H1 (cell line): ENCODE measurements at places on chromosomes 2 and 18.

DNA sequence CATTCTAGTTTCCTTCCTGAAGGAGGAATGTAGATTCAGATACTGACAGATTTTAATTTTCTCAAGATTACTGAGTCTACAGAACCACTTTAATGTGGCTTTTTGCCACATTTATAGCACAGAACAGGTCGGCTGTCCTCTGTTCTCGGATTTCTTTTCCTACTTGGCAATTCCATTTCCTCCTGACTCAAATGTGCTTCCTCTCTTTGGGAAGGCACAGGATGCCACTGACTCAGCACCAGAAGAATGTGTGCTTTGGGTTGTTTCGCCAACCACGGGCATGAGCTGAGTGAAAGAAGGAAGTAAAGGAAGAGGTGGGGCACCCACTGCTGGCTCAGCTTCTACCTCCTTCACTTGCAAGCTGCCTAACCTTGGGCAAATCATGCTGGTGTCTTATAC, 970.6 kb upstream of the ACVR2A start:
- no peak for DNase-seq

GRCh38 chr2:48145845-48146452, 239.7 kb upstream of the FBXO11 start:
- DNase-seq, result no peak

DNA sequence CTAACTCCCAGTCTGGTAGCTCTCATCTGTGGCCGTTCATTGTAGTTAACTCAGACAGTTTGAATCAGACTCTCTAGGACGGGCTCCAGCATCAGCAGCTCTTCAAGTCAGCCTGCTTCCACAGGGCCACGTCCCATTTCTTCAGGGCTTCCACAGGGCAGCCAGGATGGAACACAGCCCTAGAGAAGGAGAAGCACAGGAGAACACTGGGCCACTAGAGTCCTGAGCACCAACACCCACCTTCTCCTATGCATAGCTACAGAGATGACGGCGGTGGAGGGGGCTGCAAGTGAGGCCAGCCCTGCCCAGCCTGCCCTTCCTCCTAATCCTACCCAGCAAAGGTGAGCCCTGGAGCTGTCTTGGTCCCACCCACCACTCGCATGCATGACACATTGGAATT, 10.2 kb upstream of the TEX261 start:
- DNase-seq, result no peak

GRCh38 chr2:145874466-145874865, 1354.5 kb upstream of the ZEB2 start:
- no peak for DNase-seq

- no peak for DNase-seq
These were observed 41.3 kb downstream of the PSMG2 start for GRCh38 chr18:12744103-12744502.

- DNase-seq, result no peak
These were observed 150.4 kb upstream of the ITGA4 start for GRCh38 chr2:181306785-181307184.

DNA sequence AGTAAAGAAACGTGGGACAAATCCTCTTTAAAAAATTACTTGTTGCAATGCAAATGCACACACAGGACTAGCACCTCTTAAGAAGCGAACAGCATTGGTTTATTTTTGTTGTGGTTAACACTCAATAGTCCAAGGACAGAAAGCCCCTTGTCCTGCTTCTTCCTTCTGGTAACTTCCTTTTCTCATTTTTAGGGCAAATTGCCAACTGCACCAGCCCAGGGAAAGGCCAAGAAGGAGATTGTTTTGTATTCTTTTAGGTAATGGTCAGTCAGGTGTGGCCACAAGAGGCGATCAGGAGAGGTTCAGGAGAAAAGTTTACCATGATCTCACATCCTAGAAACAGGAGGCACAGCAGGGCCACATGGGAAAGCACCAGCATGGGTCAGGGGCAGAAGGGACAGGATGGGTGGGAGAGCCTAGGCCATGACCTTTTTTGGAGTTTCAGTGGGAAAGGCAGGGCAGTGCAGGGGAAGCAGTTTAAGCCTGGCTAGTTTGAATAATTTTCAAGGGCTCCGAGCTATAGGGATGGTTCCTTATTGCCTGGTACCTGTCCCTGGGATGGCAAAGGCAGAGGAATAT, 73.0 kb downstream of the CHRNA1 start:
- no peak for DNase-seq

DNA sequence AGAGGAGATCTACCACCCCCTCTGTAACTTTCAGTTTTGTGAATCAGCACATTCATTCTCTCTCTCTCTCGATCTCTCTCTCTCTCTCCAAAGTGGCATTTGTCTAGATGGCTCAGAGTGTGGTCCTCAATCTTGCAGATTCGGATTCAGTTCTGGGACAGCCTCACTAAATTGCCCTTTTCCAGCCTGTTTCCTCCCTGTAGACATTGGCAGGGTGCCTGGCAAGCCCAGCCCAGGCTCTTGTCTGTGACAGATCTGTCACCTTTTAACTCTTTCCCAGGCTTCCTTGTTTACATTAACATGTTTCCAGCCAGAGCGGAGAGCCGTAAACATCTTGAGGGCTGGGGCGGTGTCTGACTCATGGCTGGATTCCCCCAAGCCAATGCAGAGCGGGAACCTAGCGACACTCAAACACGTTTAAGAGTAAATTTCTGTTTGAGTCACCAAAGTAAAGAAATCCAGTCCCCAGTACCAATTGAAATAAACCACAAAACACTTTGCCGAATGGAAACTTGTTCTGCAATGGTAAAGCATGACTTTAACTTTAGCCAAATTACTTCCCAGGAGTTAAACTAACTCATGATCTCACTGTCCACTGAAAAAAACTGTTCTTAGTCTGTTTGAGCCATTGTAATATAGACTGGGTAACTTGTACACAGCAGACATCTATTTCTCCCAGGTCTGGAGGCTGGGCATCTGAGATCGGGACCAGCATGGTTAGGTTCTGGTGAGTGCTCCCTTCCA, 6.6 kb upstream of the CYP27C1 start:
- no peak for DNase-seq

DNA sequence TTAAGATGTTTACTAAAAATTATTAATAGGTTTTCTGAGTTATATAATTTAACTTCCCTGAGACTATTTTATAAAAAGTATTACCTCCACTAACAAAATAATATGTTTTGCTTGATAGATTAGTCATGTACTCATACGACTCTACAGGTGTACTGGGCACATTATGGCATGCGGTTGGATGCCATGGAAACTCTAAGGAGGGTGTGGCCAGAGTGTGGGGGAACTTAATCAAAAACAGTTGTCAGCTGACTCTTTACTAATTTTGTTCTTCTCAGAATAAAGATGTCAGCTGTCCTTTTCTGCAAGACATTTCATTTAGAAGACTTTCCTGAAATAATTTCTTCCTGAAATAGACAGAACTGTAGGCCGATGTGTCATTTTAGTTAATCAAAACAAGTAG, 228.3 kb upstream of the SIX3 start:
- DNase-seq, result no peak

GRCh38 chr2:236133410-236134012, 34.7 kb downstream of the GBX2 start:
- no peak for DNase-seq

- DNase-seq, result no peak
These were observed 92.6 kb downstream of the ACTR2 start for GRCh38 chr2:65320042-65320725.

DNA sequence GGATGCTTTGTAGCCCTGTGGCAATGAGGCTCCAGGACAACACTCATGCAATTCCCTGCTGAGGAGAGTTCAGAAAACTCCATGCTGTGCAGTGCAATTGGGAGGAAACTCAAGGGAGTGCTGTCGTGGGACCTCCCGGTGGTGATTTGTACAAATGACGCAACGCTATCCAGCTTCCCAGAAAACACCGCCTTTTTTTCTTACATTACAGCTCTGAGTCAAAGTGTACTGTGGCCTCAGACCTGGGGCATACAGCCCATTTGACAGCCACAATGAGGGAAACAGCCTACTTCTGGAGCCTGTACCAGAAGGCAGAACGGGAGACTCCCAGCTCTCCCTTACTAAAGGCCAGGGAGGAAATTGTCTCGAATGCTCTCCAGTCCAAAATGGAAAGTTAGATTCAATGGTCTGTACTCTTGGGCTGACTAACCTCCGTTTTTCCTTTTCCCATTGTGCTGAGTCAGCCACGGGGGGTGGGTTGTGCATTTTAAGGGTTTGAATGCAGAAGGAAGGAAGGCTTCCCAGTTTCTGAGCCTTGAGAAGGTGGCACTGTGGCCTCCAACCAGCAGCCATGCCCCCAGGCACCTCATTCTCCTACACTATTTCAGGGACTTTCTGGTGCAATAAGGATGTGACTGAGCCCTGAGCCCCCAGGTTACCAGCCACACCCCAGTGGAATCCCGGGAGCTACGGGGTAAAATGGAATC, 16.4 kb upstream of the CYP1B1 start:
- no peak for DNase-seq

- DNase-seq, result peak; percentile 23
These were observed 49.2 kb upstream of the NXPH2 start for GRCh38 chr2:138829326-138829919.

DNA sequence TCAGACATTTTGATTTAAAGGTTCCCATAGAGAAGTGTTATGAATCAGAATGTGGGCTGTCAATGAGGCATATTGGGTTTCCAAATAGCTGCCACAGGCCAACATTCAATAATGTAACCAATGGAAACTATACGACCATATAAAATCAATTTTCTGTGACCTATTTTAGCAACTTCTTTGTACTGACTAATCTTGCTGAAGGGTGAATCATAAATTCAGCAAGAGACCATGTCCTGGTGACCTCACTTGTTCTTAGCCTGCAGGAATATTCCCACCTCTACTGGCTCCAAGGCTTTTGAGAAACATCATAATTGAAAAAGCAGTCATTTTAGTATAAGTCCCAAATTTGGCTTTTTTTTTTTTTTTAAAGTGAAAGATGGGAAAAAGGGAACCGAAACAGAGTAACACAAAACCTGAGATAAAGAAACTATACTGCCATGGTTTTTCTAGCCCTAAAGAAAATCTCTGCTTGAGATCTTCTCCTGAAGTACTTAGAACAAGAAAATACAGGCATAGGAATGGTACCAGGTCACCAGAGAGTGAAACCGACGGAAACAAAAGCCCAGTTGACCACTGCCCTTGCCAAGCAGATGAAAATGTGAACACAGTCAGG, 32.1 kb downstream of the PLEKHM3 start:
- DNase-seq, result no peak

- no peak for DNase-seq
These were observed 8.6 kb downstream of the ITGA4 start for GRCh38 chr2:181465676-181466375.

GRCh38 chr18:44589693-44590355, 90.9 kb upstream of the SETBP1 start:
- DNase-seq, result no peak

GRCh38 chr2:30269771-30270145, 38.4 kb downstream of the LBH start:
- DNase-seq, result no peak

DNA sequence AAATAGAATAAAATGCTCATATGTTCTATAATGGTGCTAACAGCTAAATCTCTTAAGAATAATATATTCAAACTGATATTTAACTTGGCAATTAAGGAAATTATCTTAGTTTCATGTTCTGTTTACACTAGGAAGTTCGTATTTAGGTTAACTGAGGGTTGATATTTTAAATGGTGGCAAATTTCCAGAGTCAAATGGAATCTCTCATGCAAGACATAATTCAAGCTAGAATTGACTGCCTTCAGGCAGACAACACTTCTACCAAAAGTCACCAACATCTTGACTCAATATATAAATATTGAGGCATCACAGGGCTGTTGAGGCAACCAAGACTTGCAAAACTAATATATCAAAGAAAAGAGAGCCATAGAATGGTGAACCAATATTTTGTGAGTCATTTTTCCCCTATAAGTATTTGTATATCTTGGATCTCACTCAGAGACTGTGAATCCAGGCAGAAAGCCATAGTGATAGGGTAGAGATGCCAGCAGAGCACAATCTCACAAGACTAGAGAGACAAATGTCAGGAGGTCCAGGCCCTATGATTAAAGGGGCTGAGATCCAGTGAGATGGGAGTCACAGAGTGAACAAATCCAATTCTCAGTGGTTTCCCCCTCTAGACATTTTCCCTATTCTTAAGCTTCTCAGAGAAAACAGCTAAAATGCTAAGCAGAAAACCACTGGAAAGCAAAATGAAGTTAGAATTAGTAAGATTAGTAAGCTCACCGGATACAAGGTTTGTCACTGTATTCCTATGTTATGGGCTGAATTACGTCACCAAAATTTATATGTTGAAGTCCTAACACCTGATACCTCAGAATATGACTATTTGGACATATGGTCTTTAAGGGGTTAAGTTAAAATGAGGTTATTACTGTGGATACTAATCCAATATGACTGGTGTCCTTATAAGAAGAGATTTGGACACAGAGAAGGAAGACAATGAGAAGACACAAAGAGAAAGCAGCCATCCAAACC, 358.2 kb upstream of the UBE2E3 start:
- DNase-seq, result no peak

GRCh38 chr2:17578466-17578928, 38.0 kb downstream of the VSNL1 start:
- DNase-seq, result no peak

GRCh38 chr2:101265893-101266499, 13.3 kb downstream of the CNOT11 start:
- no peak for DNase-seq

DNA sequence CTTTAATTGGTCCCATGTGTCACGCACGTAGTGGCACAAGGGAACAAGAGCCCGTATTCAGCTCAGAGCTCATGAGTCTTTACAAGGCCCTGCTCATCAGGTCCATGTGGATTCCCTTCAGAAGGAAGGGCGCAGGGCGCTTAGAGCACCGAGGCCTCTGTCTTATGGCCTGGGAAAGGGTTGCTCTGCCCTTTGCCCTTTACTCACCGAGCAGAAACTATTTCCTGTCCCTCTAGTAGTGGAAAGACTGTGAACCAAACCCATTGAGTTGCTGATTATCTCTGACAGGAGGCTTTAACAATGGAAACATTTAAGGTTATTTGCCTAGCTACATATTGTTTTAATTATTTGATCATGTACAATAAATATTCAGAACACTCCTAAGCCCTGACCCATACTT, 102.0 kb upstream of the ACAA2 start:
- no peak for DNase-seq

- no peak for DNase-seq
These were observed 139.5 kb upstream of the LRP1B start for GRCh38 chr2:142270291-142270690.

DNA sequence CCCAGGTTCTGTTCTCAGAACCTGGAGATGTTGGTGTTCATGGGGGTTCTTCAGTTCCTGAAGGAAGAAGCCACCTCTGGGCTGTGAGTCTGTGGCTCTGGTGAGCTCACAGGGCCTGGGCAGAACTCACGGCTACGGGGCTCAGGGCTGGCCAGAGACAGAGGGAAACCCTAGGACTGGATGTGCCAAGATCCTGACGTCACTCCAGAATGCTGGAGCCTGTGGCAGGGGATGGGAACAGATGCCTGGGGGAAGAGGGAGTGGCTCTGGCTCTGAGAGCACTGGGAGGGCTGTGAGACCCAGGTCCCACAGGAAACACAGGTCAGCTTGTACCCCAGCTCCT, at the start of gene OTOF:
Gene OTOF (minus strand): TSS at position 214 of the 343 bp plus-strand sequence.
- no peak for DNase-seq

GRCh38 chr2:9141091-9141667, 65.4 kb upstream of the ASAP2 start:
- DNase-seq, result no peak
